ENCODE measurements at places on chromosomes 2 and 18.
A peak's percentile ranks its signal among the peaks of the same experiment; 100 is the strongest.

GRCh38 chr2:152221839-152222238, 46.3 kb upstream of the STAM2 start:
- DNase-seq = no peak

DNA sequence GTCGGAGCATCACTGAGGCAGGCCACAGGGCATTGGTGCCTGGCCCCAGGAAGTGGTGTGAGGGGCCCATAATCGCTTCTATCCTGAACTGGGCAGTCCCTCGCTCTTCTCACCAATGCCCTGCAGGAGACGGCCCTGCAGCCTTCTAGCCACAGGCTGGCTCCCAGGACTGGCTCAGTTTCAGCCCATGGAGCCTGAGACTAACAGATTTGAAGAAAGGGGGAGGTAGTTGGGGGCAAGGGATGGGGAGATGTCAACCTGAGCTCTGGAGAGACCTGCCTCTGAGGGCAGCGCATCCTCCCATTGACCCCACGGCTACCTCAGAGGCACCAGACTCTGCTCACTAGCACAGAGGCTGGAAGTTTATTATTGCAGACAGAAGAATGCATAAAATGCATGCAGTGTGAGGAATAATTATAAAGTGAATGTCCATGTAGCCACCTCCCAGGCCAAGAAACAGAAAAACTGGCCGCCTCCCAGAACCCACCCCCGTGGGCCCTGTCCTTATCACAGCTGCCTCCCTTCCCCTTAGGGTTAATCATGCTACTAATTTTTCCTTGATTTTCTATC, 1.4 kb downstream of the TOGARAM2 start:
- no peak for DNase-seq

DNA sequence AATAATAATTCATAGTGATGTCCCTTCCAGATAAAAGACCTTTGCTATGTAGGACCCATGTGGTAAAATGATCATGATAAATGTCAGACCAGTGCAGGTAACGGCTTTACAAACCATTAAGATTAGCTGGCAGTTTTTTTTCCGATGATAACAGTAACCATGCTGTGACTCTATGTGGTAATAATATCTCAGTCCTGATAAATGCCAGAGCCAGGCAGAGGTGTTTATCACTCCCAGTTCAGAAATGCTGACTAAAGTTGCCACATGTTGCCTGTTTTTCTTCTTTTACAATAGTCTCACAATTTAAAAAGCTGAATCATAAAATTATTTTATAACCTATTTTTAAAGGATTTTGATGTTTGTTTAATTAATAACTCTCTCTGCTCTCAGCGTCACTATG, 565.1 kb downstream of the ARHGAP15 start:
- no peak for DNase-seq

GRCh38 chr2:135198481-135198880, 146.4 kb downstream of the RAB3GAP1 start:
- no peak for DNase-seq

- DNase-seq = no peak
Observed at GRCh38 chr2:229646186-229646723, 68.1 kb downstream of the DNER start.

DNA sequence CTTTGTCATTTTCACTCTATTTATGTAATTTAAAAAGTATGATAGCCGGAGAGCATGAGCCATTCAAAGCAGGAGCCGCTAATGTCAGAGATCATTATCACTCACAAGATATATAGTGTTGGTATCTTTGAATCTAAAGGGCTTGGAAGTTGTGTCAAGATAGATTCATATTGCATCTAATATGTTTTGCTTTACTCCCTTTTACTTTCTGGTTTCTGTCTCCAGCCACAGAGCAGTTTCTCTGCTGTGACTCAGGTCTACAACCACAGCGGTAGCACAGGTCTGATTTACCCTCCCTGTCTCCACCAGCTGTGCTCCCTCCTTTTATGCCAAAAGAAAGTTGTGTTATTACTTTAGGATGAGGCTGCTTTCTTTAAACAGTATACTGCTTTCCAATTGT, 424.0 kb downstream of the ARHGAP15 start:
- DNase-seq = no peak

DNA sequence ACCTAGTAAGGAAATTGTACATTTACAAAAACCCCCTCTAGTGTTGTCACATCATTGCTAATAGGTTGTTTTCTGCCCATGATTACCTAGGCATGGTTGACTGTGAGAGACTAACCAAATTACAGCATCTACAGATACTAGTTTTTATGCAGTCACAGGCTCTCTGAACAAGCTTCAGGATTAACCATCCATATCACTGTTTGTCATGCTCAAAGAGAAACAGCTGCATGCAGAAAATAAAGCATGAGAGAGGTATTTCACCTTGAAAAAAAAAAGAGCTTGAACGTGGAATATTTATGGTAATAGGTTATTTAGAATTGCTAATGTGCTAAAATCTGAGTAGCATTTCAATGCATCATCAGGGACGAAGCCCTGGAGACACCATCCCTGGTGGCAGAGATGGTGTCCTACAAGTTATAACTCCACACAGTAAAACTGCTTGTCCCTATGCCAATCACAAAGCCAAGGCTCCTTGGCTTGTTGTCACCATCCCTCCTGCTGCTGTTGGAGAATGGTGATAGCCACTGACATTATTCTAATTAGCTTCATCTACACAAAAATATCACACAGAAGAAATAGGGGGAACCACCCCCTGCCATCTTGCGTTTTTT, 5.4 kb downstream of the NEB start:
- DNase-seq = no peak

DNA sequence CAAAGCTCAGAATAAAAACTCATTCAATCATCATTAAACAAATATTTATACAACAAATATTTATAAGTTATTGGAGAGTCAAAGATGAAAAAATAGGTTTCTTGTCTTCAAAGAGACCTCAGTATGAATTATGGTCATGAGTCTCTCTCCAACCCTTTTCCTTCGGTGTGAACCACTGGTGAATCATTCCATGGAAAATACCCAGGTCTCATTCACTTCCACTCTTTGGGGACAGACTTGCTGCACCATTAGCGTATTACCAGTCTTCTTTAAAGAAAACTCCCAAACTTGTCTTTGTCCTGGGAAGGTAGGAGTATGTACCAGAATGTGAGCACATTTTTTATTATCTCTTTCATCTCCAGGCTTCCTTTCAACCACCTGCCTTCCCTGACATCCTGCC, 257.4 kb upstream of the RBMS1 start:
- DNase-seq = no peak

GRCh38 chr18:45865466-45865865, 40.0 kb downstream of the SIGLEC15 start:
- DNase-seq = no peak

DNA sequence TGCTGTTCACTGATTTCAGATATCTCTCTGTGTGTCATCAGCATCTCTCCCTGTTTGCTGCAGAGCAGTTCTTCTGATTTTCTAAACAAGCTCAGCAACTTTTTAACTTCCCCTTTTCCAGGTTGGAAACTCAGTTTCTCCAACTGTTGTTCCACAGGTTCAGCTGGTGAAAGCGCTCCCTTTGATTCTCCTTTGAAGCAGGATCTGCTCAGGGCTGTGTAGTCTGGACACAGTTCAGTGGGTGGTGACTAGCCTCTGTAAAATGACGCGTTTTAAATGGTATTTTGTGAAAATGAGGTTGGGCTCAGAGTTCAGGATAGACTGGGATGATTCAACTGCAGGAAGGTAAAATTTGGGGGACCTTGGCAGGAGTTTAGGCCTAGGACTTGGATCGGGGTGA, 106.3 kb downstream of the TRIM43 start:
- no peak for DNase-seq

DNA sequence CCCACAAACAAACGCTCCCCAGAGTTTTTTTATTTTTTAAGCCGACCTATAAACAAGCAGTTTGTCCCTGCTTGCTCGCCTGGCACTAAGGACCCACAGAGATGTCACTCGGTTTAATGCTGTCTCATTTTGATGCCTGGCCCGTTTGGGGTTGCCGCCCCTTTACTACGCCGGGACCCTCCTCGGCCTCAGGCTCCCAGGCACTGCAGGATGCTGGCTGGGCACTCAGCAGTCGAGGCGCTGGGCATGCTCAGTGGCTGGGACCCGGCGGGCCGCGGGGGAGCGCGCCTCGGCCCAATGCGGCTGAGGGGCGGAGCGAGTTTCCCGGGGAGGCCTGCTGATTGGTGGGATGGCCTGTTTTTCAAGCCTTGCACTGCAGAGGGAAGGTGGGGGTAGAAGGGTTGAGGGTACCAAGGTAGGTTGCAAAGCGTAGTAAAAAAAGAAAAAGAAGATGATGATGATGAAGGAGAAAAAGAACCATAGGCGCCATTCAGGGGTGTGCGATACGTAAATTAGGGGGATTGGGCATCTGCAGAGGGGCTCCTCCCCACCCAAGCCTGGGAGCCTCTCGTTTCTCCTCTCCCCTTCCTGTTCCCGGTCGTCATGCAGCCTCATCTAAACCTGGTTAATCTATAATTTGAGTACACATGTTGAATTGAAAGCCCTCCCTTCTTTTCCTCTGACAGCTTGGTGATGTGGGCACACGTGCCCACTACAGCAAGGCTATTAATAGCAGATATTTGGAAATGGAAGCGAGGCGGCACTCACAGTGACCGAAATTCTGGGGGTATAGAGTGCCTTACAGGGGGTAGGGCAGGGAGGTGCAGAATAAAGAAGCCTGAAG, 1.5 kb upstream of the IRS1 start:
- DNase-seq = peak; percentile 57

DNA sequence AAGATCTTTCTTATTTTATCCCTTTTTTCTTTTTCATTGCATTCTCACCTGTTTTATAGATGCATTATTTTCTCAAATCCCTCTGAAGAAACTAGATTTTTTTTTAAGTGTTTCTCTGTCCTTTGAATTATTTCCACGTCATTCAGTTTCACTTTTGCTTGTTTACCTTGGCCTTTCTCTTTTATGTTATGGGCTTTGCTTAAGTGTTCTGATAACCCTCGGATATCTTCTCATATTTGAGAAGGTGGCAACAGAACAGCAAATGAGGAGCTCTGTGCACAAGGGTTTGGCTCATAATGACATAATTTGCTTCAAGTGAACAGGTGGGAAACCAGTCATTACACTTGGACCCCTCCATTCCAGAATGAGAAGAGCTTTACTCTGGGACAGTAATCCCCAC, 111.9 kb downstream of the C1D start:
- no peak for DNase-seq

DNA sequence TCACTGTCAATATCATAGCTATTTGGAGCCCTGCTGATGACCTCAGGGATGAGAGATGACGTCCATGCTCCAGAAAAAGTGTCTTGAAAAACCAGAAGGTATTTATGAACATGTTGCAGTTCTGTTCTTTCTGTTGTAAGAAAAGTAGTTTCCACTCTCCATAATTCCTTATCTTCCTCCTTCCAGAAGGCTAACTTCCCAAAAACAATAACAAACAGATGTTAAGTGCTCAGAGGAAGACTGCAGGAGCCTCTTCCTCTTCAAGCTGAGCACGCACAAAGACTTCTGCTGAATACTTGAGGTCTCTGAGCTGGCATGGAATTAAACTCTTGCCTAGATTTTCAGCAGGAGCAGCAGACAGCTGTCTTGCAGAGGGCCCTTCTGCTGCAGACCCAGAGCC, 434.5 kb upstream of the KLHL29 start:
- no peak for DNase-seq

GRCh38 chr18:57084331-57085271, 62.3 kb upstream of the BOD1L2 start:
- DNase-seq = no peak

- DNase-seq = no peak
Observed at GRCh38 chr2:64404002-64404731, 49.8 kb upstream of the LGALSL start.

DNA sequence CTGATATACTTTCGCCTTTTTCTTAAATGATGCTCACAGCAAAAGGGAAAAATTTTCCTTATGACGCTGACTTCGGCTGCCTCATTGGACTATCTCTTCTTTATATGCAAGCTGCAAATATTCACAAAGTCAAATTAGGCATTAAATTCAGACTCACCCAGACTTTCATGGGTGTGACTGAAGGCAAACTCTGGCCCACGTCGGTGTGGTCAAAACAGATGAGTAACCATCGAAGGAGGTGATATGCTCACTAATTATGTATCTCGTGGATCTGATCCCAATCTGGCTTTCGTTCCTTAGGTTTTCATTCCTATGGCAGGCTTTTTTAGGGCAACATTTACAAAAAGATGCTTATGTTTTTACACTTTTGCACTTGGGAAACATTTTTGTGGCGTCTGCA, 36.6 kb downstream of the FAM124B start:
- DNase-seq = no peak

DNA sequence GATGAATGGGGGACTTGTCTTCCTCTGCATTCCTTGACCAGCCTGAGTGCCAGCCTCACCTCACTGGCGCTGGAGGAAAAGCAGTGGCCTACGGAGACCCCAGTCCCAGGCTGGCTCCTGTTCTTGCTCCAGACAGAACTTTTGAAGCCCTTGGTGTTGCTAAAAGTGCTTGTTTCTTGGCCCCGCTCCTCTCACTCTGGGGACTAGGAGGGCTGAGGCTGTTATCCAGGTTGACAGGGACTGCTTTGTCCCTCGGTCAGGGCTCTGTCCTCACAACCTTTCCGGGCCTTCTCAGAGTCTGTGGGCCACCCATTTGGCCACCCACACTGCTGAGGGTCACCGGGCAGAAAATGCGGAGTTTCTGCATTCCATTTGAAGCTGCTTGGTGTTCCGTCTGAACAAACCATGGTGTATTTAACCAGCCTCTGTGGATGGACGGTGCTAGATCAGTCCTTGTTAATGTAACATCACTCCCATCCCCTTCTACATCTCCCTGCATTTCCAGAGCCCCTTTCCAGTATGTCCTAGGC, 25.6 kb downstream of the B3GNT7 start:
- DNase-seq = no peak

DNA sequence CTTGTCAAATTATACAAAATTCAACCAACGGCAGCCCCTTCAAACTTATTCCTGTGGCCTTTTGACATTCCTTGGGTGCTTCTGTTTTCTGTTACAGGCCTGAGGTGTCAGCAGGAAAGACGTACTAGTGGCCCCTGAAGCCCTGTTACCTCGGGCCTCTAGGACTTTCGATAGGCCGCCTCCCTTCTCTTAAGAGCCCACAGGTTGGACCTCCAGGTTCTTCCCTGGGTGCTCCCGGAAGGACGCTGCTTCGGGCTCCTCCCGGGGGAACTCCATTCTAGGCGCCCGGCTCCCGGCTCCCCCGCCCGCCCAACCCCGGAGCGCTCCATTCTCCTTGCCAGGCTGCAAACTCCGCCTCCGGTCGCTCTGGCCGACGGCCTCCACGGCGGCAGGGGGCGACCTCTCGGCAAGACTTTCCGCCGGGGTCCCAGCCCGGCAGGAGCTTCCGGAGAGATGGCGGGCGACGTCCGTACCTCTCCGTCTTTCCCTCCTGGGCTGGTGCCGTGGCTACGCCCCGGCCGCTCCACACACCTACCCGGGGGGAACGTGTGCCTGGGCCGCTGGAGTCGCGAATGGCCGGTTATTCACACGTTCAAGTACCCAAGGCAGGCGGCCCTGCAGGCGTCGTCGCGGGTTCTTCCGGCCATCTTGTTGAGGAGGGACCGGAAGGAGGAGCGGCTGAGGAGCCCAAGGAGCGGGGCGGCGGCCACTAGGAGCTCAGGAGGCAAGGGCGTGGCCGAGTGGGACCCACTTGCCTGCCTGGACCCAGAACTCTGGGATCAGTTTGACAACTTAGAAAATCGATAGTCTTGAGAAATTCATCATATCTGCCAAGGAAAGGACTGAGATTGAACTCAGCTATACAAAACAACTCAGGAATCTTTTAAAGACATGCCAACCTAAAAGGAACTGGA, 27.5 kb downstream of the BOLA3 start:
- DNase-seq = peak; percentile 65
